Fibroblast of the aortic adventitia (primary cell): ENCODE measurements at places on chromosomes 2 and 18. TPM values are rescaled to one million over a fixed set of nuclear protein-coding genes. Genes with fewer than 3 reads are reported as not detected.

SPEG gene
- total RNA-seq: 22.7 and 36.1 TPM in 2 replicates

GRCh38 chr2:195732574-195732973 is 75.5 kb downstream of the SLC39A10 start:
- peak; percentile 53 for DNase-seq

C1QL2 gene
- not detected in 2 replicates for total RNA-seq

- peak; percentile 93 for DNase-seq
Observed at GRCh38 chr2:157874997-157875640, 1.0 kb downstream of the ACVR1 start.

GRCh38 chr2:47218066-47218581 is 63.0 kb upstream of the STPG4 start:
- no peak for DNase-seq

DNA sequence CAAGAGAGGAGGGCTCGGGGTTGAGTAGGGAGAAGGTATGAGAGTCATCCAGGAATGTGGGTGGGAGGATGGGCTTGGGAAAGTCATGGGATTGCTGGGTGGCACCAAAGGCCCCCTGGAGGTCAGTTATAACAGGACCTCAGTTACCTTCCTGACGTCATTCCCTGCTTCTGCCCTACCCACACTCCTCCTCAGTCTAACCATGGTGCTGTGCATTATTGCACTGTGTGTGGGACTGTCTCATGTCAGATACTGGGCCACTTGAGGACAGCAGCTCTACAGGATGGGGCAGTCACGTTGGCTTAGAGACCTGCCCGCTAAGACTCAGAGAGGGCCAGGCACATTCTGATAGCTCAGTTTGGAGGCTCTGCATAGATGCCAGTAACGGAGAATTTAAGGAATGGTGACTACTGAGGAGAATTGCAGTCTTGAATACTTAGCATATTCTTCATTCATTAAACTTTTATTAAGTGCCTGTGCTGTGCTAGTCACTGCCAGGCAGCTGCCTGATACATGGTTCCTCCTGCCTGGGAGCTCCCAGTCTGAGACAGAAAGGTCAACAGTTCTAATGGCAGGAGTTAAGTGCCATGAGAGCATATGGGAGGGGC is 90.5 kb downstream of the LAMA3 start:
- peak; percentile 23 for DNase-seq

PLCL1 gene
- 12.4 and 17.7 TPM in 2 replicates for total RNA-seq

THSD7B gene
- total RNA-seq: 0.36 TPM in 1 of 2 replicates, not detected in the other
